ENCODE measurements at places on chromosomes 4 and X.

DNA sequence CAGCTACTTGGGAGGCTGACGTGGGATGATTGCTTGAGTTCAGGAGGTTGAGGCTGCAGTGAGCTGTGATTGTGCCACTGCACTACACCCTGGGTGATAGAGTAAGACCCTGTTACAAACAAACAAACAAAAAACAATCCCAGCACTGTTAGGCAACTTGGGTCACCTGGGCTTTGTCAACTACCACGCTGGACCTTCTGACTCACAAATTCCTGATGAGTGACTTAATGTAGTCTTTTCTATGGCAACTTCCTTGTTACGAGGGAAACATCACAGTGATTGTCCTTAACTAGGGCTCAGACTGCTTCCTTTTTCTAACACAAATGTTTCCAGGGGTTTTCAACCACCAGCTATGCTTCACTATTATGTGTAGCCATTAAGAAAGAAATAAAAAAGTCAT, 128.8 kb upstream of the GPC4 start:
- no peak for DNase-seq

DNA sequence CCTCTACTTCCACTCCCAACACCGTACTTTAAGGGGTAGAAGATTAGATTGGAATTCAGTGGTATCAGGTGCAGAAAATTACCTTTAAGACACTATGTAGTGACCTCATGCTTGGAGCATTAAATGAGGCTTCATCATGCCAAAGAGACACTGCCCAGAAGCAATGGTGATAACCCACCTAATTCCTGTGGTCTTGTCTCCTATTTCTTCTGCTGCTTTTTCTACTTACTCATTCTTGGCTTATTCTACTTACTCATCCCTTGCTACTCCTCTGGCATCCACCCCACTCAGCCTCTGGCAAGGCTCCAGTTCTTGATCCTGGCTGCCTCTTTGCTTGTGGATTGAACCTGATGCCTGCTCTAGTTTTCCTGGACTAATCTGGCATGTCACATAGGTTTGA, 62.3 kb upstream of the ADAMTS3 start:
- no peak for DNase-seq

- DNase-seq = no peak
Measured at GRCh38 chrX:111007238-111007637, 88.8 kb upstream of the PAK3 start.

GRCh38 chr4:174154215-174154854, 129.1 kb downstream of the FBXO8 start:
- no peak for DNase-seq

DNA sequence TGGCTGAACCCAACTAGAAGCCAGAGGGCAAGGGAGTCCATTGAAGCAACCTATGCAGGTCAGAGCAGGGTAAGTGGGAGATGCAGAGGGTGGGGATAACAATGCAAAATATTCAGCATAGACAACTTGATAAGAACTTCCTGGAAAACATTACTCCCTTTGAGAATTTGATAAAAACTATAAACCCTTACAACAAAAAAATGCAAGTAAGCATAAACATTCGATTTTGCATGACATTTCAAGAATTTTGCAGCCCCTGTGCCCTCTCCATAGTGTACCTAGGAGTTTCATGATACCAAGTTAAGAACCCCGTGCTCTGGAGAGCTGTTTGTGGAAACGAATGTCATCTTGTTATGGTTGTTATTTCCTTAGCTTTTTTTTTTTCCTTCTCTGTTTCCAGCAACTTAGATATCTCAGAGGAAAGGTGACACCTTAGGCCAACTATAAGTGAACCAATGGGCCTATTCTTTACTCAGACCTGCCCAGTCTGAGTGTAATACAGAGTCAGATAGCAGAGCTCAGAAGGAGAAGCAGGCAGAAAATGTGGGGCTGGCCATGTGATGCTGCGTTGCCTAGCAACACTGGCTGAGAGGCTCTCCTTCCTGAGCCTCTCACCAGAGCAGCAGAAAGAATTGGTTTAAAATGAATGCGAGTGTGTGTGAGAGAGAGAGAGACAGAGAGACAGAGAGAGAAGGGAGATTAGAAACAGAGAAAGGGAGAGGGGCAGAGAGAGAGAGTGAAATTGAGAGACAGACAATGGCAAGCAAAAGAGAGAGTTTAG, 36.7 kb upstream of the GABRQ start:
- DNase-seq = no peak

GRCh38 chrX:41026702-41027078, 58.6 kb upstream of the USP9X start:
- DNase-seq = no peak

DNA sequence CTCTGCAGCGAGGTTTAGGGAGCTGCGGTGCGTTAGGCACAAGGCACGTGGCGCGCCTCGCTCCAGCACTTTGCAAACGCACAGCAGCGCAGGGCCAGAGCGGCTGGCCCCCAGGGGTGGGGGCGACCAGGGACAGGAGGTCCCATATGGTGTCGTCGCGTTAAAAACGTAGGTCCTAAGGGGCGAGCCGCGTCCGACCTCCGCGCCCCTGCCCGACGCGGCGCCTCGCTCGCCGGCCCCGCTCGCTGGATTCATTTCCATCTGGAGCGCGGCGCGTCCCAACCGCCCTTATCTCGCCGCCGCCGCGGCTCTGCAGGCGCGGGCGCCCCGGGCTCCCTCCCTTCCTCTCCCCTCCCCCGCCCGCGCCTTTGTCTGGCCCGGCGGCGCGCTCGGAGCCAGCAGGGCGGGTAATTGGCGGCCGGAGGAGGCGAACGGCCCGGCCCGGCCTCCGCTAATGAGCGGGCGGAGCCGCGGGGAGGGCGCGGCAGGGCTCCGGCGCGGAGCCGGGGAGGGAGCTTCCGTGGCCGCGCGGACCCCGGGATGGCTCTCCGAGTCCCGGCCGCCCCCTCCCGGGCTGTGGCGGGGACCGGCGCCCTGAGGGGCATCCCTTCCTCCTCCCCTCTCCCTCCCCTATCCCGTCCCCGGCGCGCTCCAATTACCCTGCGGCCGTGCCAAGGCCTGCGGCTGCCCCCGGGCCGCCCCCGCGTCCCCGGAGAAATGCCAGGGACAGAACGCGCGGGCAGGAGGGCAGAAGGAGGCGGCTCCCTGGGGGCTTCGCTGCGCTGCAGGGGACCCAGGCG, 409.0 kb downstream of the BCOR start:
- DNase-seq = no peak

DNA sequence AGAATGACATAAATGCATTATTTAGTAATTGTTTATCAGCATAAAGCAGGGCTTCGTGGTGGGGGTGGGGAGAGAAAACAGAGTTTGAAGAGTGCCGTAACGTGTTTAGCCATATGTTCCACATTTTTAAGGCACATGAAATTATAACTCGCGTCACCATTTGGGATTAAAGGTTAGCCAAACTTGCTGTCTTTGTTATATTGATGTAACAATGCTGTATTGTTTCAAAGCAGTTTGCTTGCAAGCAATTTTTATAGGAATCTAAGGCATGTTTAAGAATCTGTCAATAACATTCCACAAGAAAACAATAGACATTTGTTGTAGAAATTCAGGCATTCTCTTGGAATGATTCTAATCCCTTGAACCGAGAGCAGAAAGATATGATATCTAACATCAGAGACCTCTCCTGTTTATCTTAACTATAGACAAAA, 78.3 kb downstream of the CLDN22 start:
- no peak for DNase-seq

DNA sequence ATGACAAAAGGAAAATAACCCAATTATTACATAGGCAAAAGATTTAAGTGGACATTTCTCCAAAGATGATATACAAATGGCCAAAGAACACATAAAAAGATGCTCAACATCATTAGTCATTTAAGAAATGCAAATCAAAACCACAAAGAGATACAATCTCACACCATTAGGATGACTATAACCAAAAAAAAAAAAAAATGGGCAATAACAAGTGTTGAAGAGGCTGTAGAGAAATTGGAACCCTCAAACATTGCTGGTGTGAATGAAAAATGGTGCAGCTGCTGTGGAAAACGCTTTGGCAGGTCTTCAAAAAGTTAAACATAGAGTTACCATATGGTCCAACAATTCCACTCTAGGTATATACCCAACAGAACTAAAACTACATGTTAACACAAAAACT, 5.6 kb upstream of the PRDX4 start:
- no peak for DNase-seq

- no peak for DNase-seq
Measured at GRCh38 chr4:68658672-68659071, 11.8 kb downstream of the UGT2B15 start.

GRCh38 chr4:147683188-147683591, 773 bp downstream of the PRMT9 start:
- DNase-seq = no peak

DNA sequence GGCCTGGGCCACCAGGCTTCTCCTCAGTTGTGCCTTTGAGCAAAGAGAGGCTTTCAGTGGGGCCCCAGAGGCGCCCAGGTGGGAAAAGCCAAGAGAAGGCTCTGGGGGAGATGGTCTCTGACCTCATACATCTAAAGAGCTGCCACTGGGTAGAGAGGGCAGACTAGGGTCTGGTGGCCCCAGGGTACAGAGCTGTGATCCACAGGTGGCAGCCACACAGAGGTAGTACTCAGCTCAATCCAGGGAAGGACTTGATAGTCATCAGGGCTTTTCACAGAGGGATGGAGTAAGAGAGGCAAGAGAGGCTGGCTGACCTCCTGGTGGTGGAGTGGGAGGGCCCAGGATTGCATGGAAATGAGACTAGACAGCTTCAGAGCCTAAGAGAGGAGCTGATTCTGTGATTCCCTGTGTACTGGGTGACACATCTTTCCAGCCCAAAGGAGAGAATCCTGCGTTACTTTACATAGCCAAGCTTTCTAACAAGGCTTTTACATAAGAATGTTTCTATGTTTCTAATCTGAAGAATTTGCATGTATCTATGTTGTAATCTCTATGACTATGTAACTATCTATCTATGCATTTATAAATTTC, 53.2 kb upstream of the PJA1 start:
- no peak for DNase-seq

GRCh38 chrX:48497871-48498270, 10.9 kb upstream of the PORCN start:
- DNase-seq = no peak

GRCh38 chrX:116289592-116289991, 119.0 kb downstream of the AGTR2 start:
- DNase-seq = no peak

DNA sequence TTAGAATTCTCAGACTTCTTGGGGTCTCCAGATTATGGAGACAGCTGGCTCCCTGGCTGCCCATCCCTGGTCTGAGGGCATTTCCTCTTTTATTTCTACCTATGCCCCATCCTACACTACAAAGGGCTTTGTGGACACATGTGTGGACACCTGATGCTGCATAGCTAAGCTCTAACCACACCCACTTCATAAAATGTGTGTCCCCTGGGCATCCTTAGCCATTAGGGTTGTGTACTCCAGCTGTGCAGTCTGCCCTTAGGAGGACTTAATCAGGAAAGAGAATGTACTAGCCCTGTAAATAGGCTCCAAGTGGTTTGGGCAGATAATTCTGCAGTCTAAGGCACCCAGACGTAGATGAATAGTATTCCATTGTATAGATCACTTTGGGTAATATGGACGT, 47.0 kb downstream of the COQ2 start:
- DNase-seq = no peak

DNA sequence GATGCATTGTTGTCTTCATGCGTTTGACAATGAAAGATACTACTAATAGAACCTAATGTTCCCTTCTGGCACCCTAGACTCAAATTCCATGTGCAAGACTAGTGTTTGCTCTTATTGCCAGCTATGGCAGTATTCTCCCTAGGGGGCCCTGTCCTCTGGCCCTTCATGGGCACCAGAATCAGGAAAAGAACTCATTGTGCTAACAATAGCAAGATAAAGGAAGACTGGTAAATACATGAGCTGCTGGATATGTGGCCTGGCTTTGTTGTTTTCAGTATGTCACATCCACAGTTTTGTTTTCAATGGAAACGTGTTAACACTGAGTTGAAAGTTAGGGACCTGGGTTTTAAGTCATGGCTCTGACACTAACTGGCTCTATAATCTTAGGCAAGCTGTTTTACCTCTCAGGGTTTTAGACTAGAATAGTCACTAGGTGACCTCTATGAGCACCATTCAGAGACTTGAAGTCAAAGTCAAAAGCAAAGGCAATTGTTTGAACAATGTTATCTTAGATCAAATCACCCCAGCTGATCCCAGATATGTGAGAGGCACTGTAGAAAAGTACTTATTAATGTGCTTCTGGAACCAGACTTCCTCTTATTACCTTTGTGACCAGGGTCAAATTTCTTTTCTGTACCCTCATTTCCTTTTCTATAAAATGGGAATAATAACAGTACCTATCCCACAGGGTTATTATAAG, 253.7 kb upstream of the DIAPH2 start:
- no peak for DNase-seq

- DNase-seq = no peak
Measured at GRCh38 chrX:68428431-68428830, 4.9 kb downstream of the OPHN1 start.

DNA sequence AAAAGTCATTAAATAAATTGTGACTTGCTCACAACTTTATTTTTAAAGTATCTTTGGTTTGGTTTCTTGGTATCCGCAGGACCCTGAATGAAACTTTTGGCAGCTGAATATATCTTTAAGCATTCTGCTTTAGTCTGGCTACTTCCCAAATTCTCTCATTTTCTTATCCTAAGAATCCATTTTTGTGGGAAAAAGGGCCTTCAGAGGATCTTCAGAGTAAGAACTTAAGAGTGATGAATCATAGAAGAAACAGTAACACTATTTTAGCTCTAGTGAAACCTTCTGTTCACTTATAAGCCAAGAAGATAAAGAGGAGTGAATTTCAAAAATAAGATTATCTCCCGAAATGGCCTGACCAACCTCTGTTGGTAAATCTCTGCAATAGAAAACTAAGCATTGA, 540.6 kb upstream of the MAGEB18 start:
- DNase-seq = no peak

- no peak for DNase-seq
Measured at GRCh38 chr4:149961876-149962597, 116.2 kb upstream of the DCLK2 start.

DNA sequence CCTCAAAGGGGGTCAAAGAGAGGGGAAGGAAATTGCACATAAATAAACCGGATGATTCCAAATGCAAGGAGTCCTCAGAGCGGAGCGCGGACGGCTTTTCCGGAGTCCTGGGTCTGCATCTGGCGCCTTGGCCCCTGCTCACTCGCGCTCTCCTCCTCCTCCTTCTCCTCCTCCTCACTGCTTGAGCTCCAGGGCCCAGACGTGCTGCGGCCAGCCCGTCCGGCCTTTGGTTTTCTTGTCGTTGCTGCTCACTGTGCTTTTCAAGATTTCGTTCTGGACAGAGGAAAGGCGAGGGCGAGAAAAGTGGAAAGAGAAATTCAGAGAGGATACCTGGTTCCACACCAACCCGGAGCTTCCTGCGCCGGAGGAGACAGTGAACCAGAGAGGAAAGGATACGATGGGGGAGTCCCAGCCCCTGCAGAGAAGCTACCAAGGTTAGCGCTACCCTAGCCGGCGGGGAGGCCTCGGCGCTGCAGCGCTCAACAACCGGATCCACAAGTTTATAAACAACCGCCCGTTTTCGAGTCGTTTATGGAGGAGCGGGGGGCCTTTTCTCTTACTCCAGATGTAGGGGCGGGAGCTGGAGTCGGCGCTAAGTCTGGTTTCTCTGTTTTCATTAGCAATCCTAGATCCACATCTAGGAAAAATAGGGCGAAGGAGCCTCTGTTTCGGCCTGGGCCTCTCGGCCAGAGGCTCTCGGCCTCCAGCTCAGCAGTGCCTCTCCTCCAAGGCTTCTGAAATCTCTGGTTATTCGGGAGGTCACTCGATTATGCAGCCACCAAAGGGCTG, 2.7 kb downstream of the HAND2 start:
- no peak for DNase-seq

- DNase-seq = no peak
Measured at GRCh38 chr4:2222838-2223237, 19.1 kb downstream of the HAUS3 start.

GRCh38 chr4:12573716-12574115, 910.4 kb downstream of the RAB28 start:
- no peak for DNase-seq

Measured in stimulated activated CD8-positive, alpha-beta memory T cell treated with anti-CD3 and anti-CD28 coated beads, Interleukin-7, amount 100 ng/mL, for 1 hour (primary cell).